Epithelial cell of proximal tubule (primary cell): ENCODE measurements at places on chromosomes 4 and X. TPM values are rescaled to one million over a fixed set of nuclear protein-coding genes. Genes with fewer than 3 reads are reported as not detected.

- no peak for DNase-seq
Measured at GRCh38 chr4:150584111-150584915, 2.4 kb downstream of the MAB21L2 start.

DNA sequence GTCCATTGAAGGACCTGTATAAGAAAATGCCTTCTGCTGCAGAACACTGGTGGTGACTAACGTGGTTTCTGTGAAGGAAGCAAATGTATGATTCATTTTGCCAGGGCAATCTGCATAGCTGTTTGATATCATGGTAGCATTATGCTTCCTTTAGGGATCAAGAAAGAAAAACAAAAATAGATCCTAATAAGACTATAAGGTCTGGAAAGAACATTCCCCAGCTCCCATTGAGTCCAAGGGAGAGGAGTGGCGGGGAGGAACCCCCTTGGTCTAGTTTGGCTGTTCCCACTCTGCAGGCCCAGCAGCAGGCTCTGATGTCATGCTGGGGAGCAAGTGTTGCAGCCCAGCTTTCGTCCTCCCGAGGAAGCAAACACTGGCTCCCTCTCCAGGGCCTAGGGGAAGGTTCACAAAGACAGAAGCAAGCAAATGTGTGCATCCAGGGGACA lies 154.5 kb upstream of the GALNT7 start:
- DNase-seq = no peak

DNA sequence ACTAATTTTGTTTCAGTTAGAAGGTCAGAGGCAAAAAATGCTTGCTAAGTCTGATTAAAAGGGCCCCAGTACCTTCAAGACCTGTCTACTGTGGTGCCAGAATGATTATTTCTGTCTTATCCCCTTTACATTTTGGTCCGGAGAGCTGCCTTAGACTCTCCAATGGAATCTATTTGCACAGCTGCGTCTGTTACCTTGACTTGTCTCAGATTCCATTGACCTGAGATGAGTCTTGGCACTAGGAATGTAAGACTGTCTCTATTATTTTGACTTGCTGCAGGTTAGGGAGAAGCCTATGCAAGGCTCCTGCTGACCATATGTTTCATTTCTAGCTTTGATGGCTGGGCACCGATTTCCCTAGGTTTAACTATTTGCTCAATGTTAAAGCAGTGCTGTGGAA lies 457.6 kb downstream of the KCTD8 start:
- DNase-seq = no peak

DNA sequence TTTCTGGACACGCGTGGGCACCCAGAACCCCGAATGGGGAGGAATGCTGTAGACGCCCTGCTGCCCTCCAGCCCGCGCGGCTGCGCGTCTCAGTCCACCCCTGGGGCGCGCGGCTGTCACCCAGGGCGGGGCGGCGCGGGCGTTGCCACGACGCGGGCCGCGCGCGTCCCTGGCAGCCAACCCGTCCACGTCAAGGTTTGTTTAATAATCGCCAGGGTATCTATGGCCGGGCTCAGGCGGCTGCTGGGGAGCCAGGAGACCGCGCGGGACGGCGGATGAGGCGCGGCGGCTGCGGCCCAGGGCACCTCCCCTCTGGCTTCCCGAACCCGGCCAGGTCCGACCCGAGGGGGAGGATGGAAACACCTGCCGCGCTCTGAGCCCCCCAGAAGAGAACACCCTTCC lies at the start of gene SPATA18:
TSS of gene SPATA18 (plus strand) at position 92 of the 402 bp plus-strand sequence. CDS start 401 bp downstream, outside the sequence.
- no peak for DNase-seq

- no peak for DNase-seq
Measured at GRCh38 chr4:59712470-59712869, 1487.7 kb upstream of the ADGRL3 start.

DNA sequence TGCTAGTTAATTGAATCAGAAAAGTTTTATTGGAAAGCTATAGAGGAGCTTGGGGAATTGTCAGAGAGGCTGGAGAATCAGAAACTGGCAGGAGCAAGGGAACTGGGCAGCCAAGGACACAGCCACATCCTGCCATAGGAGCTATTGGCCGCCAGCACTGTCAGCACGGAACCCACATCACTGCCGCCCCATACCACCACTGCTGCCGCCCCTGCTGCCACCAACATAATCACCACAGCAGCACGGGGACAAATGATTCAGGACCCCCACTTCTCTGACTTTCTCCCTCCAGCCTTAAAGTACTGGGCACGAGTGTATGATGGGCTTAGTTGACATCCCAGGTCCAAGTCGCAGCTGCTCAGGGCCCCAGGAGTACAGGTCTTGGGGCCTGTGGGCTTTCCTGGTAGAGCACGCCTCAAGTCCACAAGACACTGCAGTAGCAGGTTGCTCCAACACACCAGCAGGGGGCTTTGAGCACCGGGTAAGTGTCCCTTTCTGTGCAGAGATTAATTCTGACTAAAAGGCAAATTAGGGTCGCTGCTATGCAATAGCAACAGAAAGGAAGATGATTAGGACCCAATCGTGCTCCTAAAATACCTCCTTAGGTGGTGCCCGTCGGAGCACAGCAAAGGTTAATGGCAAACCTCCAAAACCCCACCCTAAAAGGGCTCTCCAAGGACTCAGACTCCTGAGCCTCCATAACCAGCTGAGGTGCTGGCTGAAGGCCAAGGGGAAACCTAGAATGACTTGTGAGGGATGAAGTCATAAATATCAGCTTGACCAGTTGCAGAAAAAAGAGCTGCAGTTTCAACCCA lies 6.9 kb downstream of the PJA1 start:
- DNase-seq = peak; percentile 67

DNA sequence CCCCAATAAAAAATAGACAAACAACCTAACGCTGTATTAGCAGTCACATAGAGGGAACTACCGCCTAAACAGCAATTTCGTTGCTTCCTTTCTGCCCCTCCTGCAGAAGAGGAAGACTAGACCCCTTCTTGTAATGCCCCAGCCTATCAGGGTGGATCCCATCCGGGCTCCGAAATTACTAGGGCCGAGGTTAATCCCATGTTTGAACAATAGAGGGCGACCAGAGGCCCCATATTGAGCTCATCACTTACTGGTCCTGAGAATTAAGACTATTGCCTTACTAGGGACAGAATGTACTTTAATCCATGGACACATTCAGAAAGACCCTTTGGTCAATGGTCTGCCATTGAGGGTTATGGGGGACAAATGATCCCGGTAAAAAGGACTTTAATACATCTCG lies 11.8 kb upstream of the ZNF630 start:
- DNase-seq = no peak

DNA sequence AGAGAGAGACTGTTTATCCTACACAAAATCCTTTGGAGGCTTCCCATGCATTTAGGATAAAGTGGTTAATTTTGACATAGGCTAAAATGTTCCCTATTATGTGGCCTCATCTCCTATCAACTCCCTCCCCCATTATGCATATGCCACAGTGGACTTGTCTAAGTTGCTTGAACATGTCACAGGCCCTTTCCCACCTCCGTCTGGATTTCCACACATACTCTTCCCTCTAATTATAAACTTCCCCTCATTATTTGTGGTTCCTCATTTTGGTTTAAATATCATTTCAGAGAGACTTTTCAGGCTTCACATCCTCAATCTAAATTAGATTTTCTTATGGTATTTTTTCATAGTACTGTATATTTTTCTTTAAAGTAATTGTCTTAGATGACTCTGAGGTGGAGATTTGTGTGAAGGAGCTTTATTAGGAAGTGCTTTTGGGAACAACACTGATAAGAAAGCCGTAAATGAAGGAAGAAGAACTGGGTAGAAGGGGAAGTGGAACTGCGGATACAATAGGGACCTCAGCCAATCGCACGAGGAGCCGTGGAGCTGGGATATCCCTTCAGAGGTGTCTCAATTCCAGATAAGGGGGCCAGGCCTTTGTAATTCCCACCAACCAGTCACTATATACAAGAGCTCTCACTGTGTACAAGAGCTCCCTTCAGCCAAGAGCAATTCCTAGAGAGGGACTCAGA lies 7.9 kb downstream of the C4orf17 start:
- no peak for DNase-seq

DNA sequence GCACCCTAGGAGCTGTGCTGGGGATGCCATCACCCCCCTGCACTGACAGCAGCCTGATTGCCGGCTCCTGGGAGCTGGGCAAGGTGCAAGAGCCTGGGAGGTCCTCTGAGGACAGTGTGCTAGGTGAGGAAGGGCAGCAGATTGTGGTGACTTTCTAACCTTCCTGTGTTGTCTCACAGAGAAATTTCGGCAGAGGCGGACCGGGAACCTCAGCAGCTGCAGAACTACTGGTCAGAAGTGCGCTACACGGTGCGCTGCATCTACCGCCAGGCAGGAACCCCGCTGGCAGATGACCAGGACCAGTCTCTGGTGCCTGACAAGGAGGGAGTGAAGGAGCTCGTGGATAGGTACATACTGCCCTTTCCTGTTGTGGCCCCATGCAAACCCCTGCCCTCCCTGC lies 89.8 kb downstream of the FAM193A start:
- no peak for DNase-seq

GRCh38 chr4:61400439-61401038 lies 200.4 kb downstream of the ADGRL3 start:
- no peak for DNase-seq

DNA sequence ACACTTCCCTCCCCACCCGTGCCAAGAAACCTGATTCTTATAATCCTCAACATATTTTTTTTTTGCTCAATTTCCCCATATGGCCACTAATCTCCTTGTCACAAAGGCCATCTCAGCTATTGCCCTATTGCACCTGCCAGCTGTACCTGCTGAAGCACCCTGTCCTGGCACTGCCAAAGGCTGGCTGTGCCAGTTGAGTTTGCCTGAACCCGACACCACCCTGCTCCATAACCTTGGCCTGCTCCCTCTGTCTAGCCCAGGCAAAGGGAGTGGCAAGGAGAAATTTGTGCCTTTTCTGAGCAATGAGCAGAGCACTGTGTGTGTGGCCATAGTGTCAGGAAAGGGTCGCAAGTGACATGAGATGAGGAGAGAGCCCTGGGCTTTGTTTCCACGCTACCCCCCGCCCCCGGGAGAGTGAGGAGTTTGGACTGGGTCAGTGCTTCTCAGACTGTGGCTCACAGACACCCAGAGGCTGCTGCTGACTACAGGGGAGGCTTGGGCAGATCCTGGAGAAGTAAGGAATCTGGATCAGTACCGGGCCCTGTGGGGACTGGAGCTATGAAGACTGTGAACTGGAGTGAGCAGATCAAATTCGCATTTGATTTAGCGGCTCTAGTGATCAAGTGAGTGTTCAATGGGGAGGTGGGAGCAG lies 42.2 kb upstream of the HMGB3 start:
- no peak for DNase-seq

GRCh38 chr4:41632481-41633073 lies 94.6 kb downstream of the LIMCH1 start:
- DNase-seq = no peak

DNA sequence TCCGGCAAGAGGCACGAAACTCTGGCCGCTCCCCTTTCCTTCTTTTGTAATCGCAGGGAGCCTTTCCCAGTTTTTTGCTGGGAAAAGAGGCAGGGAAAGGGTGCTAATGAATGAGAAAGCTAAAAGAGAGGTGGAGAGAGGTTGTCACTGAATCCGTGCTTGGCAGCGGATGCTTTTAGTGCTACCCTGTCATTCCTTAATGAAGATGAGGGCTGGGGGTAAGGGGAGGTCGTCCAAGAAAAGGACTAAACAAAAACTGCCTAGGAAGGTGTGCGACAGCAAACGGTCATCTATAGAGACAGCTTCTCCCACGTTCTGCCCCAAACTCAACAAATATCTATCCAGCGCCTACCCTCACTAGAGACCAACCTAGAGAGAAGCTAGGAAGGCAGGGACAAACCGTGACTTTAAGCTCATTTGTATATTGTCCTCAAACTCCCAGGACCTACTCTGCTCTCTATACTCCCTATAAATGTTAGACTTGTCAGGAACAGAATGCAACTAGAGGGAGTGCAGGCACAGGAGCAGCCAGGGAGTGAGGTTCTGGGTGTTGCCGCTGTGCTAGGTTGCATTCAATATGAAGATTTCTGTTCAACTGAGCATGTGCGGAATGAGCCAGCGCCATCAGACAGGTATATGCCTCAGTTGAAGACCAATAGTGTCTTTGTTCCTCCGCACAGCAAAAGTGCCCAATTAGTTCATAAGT lies 777 bp upstream of the CASK start:
- peak; percentile 27 for DNase-seq

Gene DCAF4L1
- total RNA-seq = 0.07 TPM in 1 of 2 replicates, not detected in the other

Gene SPIN4
- total RNA-seq = 5.8 and 6.0 TPM in 2 replicates

Gene MAGED4B
- total RNA-seq = 7.2 and 29.2 TPM in 2 replicates

Gene FAM120C
- 4.4 and 6.2 TPM in 2 replicates for total RNA-seq
